Ovary (tissue), 10 donors: ENCODE measurements at places on chromosomes 11 and 22. TPM values are rescaled to one million over a fixed set of nuclear protein-coding genes. Genes with fewer than 3 reads are reported as not detected.

DGAT2 gene
- total RNA-seq, result 1.8 TPM

C11orf65 gene
- total RNA-seq, result 1.0 TPM

IFITM10 gene
- total RNA-seq, result 0.98 TPM

DENND5A gene
- 66.6 TPM for total RNA-seq

DNAJB13 gene
- total RNA-seq, result 0.61 TPM

BCO2 gene
- total RNA-seq, result 2.9 TPM

TSSK2 gene
- not detected for total RNA-seq

SLC35F2 gene
- total RNA-seq, result 11.2 TPM

DNA sequence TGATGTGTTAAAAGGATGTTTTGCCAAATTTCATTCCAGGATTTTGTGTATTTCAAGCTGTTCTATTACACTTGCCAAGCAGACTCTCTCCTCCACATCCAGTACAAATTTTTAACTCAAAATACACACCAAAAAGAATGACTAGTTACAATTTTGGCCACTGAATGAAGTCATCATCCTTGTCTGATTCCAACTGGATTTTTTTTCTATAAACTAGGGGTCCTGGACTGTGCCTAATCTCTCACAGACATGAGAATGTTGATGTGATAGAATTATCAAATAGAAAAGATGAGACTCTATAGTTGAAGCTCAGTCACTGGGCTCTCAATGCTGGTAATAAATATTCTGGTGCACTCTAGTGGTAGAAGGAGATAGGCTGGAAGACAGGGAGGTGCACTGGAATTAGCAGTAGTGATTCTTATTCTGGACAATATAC lies 85.8 kb downstream of the FANCF start:
- DNase-seq, result no peak

GRCh38 chr22:22446517-22446916 lies 62.0 kb downstream of the ZNF280B start:
- DNase-seq, result no peak

DNA sequence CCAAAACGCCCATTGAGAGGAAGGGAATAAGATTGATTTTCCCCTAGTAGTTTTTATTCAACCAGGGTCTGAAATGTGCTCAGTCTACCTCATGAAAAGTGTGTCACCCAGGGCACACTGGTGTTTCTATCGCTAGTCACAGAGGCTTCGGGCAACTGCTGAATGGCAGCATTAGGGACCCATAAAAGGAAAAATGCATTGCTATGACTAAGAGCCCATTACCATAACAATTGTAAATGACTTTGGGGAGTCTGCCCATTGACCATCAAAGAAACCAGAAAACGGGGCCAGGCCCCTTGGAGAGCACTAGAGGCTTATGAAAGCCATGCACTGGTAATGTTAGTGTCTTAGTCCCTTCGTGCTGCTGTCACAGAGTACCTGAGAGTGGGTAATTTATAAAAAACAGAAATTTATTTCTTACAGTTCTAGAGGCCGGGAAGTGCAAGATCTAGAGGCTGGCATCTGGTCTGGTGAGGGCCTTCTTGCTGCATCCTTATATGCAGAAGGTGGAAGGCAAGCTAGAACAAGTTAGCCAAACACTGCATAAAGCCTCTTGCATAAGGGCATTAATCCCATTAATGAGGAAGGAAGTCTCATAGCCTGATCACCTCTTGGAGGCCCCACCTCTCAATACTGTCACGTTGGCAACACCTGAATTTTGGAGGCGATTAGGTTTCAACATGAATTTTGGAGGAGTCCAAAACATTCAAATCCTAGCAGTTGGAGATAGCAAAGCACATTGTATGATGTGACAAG lies 306.7 kb downstream of the ST3GAL4 start:
- DNase-seq, result no peak

GRCh38 chr11:46149342-46149741 lies 28.1 kb upstream of the PHF21A start:
- no peak for DNase-seq

DNA sequence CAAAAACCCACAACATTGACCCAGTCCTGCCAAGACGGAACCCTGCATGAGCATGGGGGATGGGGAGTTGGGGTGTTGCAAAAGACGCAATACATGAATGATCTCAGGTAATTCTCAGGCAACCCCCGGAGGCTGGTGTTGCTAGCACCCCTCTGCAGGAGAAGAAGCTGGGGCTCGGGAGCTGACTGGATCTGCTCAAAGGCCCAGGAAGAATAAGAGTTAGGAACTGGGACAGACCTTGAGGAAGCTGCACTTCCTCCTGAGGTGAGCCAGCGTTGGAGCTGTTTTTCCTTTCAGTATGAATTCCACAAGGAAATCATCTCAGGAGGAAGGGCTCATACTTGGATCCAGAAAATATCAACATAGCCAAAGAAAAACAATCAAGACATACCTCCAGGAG lies at the start of gene KRTAP5-9:
TSS of gene KRTAP5-9 (plus strand) at position 301 of the 400 bp plus-strand sequence. CDS start 238 bp downstream, outside the sequence.
- no peak for DNase-seq

DNA sequence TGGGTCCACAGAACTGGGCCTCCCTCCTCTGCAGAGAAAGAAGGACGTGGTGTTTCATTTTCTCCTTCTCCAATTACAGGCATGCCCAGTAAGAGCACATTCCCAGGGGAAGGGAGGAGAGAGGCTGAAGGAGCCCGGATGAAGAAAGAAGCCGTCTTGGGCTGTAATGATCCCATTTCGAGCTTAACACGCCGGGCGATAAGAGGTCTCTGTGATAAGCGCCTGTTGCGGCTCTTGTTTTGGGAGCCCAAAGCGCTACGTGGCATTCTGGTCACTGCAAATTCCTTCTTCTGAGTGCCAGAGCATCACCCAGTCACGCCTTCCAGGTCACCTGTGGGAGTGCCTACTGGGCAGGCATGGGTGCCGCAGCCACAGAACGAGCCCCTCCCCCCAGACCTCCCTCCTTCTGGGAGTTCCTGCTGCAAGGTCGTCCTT lies 57.5 kb downstream of the ANO1 start:
- DNase-seq, result no peak

- no peak for DNase-seq
These were observed 3.3 kb downstream of the BDNF start for GRCh38 chr11:27696961-27697360.

GRCh38 chr11:13682212-13682611 lies 13.7 kb downstream of the FAR1 start:
- no peak for DNase-seq

DNA sequence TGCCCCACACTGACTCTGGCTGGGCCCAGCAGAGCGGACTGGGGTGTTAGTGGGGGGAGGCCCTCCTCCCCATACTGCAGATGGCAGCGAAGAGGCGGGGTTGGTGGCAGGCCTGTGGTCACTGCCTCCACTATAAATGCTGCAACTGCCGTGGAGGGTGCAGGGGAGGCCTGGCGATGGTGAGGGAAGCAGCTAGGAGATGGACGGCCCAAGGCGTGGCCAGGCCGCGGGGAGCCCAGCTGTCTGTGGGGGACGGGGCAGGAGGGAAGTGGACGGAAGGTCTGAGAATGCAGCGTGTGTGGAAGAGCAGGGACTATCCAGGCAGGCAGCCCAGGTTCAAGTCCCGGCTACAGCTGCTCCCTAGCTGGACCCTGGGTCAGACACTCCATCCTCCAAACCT lies 18.3 kb downstream of the DNAL4 start:
- DNase-seq, result no peak

DNA sequence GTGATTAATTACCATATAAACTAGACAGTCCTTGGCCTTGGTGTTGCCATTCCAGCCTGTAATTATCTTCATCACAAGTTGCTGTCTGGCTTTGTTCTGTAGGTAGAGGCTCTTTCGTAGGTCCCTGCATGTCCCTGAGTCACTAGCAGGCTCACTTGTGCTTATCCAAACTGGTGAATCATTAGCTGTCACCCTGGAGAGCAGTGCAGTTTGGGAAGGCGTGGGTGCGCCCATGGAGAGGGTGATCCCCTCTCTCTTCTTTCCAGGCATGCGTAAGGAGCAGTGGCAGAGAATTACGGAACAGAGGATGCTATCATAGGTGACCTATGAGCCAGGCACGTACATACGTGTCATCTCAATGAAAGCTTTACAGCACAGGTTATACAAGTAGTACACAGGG lies 11.0 kb upstream of the EHF start:
- no peak for DNase-seq

- DNase-seq, result no peak
These were observed 35.0 kb downstream of the KCNJ1 start for GRCh38 chr11:128832121-128832497.

DNA sequence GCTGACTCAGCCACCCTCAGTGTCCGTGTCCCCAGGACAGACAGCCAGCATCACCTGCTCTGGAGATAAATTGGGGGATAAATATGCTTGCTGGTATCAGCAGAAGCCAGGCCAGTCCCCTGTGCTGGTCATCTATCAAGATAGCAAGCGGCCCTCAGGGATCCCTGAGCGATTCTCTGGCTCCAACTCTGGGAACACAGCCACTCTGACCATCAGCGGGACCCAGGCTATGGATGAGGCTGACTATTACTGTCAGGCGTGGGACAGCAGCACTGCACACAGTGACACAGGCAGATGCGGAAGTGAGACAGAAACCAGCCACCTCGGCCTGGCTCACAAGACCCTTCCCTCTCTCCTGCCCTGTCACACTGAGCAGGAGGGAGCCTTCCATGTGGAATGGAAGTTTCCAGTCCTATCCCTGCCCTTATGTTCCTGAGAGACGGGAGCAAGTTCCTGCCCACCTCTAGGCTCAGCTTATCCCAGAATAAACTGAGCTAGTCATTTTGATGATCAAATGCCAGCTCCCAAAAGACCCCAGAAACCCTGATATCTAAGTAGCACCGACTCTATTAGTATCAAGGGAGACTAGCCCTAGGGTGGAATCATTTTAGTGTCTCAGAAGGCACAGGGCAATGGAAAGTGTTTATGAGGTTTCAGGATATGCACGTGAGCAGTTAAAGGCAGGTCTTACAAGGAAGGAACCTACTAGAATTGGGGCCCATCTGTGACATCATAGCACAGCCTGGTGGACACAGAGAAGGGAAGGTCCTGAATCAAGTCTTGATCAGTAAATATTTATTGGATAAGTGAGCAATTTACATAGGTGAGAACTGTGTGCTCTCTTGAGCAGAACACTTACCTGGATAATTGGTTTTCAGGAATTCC lies 6.3 kb upstream of the IGLL5 start:
- DNase-seq, result no peak

GRCh38 chr11:119512369-119512768 lies 89.4 kb upstream of the THY1 start:
- DNase-seq, result no peak

DNA sequence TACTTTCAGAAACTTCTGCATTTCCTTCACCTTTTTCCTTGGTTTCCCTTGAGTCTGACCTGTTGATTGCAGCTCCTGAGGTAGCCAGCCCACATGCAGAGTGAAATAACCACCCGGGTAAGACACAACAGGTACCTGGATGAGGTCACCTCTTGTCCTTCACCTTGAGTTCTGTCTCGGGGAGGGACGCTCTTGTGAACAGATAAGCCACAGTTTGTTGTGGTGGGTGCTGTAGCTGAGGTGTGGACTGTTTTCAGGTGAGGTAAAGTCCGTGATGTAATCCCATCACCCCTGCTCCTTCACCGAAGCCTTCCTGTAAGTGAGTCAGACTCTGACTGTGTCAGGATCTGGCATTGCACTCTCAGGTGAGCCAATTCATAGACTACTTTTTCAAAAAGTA lies 183.1 kb downstream of the NAV2 start:
- no peak for DNase-seq

DNA sequence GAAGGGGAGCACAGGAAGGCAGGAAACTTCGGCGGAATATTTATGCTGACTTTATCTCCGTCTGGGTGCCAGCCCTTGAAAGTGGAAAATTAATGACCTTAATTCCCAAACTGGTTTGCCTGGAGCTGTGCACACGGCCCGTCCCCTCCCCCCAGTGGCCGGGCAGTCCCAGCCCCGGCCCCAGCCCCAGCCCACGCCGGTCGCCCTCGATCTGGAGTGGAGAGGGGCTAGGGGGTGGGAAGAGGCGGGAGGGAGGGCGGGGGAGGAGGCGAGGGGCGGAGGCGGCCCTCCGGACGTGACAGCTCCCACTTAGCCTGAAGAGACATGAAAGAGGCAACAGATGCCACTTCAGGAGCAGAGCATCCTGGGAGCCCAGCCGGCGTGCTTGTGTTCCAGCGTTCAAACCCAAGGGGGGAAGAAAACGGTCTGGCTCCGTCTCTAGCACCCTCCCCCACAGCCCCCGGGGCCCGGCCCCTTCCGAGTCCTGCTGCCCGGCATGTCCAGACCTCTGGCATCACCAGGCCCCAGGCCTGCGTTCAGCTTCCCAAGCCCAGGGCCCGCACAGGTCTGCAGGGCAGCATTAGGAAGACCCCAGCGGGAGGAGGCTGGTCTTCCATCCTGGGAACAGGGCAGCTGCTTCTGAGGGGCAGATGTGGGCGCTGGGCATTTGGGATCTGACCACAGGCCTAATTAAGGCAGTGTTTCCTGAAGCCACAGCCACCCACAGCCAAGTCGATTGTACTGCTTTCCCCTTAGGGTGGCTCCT lies 20.0 kb upstream of the LMO1 start:
- DNase-seq, result no peak
